ENCODE measurements at places on chromosomes 1 and 21.
A peak's percentile ranks its signal among the peaks of the same experiment; 100 is the strongest.

GRCh38 chr1:220526294-220526693 is 1.6 kb upstream of the MARK1 start:
- DNase-seq, result no peak

DNA sequence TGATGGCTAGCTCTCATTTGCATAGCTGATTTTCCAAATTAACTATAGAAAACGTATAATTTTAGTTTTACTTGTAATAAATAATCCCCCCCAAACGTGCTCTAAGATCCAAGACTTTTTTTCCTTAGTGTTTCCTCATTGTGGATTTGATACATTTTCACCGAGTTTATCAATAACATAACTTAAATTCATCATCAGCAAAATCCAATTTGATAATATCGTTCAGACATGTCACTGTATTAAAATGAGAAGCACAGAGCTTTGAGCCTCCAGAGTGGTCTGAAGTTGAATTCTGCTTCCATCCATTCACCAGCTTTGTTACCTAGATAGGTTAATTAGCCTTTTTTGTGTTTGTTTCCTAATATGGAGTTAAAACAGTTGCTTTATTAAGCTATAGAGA is 51.7 kb downstream of the IVNS1ABP start:
- DNase-seq, result no peak

DNA sequence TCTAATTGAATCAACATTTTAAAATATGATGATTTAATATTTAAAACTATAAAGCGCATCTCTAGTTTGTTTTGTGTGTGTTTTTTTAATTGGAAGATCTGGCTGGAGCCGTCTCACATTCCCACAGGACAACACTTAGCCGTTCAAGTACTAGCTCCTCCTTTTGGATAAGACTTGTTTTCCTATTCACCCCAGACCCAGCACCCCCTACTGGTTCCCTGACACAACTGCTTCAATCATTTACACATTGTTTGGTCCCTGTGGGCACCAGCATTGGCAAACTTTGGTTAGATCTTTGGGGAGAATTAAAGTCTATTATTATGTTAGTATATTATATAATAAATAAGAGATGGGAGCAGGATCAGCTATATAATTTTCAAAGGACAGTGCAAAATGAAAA is 34.5 kb downstream of the TYW3 start:
- DNase-seq, result no peak

GRCh38 chr1:63893976-63894375 is 120.2 kb downstream of the ROR1 start:
- DNase-seq, result no peak

DNA sequence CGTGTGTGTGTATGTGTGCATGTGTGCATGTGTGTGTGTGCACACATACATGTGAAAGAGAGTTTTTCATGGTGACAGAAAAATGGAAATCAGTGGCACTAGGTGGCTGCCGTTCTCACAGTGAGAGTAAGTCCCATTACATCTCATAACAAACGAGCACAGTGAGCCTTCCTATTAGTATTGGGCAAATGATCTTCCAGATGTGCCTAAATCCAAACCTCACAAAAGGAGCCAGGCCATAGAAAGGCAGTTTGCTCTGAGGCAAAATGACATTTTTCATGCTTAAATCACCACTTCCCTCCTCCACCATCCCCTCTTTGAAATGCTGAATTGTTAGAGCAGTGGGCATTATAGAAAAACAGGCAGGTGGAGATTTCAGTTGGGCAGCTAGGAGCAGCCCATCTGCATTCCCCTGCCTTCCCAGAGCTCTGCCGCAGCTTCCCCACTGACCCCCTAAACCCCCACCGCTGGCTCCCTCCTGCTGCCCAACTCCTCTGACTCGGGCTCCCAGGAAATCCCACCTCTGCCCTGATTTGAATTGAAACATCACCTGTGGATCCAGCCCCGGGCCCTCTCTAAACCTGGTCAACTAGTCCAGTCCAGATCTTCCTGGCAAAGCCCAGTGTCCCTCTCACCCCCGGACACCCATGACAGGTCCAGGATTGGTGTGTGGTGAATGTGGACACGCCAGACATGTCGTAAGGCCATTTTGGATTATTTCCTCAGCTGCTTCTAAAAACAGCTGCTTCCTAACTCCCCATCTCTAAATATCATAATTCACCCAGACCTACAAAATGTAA is 190.5 kb downstream of the SEC16B start:
- no peak for DNase-seq

- DNase-seq, result no peak
Measured at GRCh38 chr1:229043115-229043514, 227.8 kb upstream of the RAB4A start.

DNA sequence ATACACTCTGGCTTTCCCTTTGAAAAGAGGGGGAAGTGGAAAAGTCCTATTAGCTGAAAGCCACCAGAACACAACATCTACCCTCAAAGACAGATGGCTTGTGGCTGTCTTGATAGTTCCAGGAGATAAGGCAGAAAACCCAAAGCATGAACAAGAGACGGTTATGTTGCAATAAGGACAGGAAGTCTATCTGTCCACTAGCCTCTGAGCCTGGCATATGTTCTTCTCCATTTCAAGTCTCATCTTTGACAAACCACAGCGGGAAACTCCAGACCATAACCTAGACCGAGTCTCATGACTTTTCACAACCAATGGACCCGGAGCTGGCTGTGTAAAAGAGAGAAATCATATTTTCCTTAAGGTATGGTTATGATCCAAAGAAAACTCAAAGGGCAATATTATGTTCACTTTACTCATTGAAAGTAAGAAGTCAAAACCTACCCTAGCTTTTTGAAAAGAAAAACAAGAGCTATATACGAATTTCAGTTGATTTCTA is 33.8 kb downstream of the DUSP10 start:
- DNase-seq, result no peak

DNA sequence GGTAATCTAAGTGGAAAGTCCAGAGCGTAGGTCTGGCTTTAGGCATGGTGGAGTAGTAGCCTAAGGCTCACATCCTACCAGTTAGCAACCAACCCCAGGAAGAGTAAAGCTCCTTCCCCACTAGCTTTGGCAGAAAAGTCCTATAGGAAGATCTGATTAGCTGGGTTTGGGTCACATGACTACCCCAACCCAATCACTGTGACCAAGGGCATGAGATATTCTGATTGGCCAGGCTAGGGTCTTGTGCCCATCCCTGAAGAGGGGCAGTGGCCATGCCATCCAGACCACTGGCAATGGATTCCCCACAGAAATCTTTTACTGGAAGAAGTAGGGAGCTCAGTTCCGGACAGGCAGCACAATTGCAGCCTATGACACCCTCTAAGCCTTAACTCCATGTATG is 58.6 kb upstream of the CD34 start:
- DNase-seq, result no peak

- peak; percentile 19 for DNase-seq
Measured at GRCh38 chr1:215475796-215476481, 91.2 kb upstream of the KCTD3 start.

- no peak for DNase-seq
Measured at GRCh38 chr1:112399456-112399855, 3.4 kb downstream of the CTTNBP2NL start.

DNA sequence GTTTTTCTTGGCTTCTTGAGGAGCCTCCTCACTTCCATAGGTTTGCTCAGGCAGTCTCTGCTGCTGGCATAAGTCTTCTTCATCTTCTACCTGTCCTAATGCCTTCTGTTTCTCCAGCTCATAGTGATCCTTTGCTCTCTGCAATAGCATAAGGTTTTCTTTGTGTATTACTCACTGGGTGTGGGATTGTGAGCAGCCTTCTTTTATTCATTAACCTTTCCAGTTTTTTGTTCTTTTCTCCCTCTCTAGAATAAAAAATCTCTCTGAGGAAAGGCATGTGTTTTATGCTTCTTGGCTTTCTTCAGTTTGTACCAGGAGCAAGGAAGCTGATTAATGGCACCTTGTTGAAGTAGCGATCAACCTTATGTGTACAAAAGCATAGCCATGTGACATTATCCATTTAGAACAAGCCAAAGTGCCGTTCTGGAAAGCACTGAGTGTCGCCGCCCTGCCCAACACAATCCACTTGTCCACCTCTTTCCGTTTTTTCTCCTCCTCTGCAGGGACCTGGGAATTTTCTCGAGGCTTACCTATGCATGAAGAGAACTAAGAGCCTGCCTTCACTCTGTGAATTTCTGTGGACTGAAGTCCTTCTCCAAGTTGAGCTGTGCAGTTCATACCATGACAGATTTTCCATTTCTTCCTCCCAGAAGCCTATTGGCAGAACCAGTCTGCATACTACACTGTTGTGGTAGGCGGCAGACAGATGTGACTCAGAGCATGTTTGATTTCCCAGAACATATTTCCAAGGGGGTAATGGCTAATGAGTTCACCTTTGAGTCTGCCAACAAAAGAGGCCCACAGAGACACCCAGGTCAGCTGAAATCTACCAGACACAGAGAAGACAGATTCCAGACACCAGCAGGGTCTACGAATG is 39.0 kb downstream of the DPT start:
- DNase-seq, result no peak

- DNase-seq, result no peak
Measured at GRCh38 chr1:84166797-84167196, 22.7 kb downstream of the PRKACB start.

Measured in NCI-H1417 treated with DMSO at 0.1 percent for 48 hours (cell line).